Endothelial cell (in vitro differentiated cells): ENCODE measurements at places on chromosomes 6 and 20.

GRCh38 chr20:48461735-48462119 is 366.1 kb downstream of the PREX1 start:
- no peak for DNase-seq

DNA sequence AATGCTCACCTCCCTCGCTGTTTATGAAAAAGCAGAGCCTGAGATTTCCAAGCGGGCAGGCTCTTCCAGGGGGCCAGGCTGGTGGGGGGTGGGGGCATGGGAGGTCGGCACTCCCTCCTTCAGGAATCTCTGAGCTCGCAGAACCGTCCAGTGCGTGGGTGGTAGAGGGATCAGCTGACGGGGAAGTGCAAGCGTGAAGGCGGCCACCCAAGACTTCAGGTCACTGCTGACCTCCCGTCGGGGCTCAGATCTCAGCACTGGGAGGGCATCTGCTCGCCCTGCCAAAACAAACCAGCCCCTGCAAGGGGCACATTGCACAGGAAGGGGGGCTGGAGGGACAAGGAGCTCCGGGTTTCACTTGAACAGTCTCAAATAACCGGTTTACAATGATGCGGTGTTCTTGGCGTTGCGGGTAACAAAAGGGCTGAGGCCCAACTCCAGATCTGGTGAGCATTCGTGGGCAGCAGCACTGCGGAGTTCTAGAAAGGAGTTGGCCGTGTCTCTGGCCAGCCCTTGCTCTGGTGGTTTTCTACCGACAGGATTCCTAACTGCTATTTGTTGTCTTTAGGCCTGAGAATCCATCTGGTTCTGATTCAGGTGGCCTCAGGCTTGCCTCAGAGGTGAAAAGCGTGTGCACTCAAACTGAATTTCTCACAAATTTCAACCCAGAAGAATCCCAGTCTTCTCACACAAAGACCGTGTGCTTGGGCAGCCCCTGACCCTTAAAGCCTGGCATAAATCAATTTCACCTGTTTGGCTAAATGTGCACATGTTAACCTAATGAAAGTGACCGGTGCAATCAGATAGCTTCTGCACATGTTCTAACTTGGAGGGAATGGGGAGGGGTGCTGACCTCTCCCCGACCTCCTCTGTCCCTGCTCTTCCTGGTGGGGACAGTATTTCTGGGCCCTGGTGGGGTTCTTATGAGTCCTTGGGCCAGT is 191.6 kb downstream of the MYLK4 start:
- no peak for DNase-seq

GRCh38 chr6:40321616-40322015 is 265.5 kb downstream of the LRFN2 start:
- DNase-seq = no peak

GRCh38 chr6:155493026-155493693 is 37.5 kb upstream of the NOX3 start:
- no peak for DNase-seq

- no peak for DNase-seq
These were observed 102.3 kb upstream of the SULF2 start for GRCh38 chr20:47887477-47888080.

DNA sequence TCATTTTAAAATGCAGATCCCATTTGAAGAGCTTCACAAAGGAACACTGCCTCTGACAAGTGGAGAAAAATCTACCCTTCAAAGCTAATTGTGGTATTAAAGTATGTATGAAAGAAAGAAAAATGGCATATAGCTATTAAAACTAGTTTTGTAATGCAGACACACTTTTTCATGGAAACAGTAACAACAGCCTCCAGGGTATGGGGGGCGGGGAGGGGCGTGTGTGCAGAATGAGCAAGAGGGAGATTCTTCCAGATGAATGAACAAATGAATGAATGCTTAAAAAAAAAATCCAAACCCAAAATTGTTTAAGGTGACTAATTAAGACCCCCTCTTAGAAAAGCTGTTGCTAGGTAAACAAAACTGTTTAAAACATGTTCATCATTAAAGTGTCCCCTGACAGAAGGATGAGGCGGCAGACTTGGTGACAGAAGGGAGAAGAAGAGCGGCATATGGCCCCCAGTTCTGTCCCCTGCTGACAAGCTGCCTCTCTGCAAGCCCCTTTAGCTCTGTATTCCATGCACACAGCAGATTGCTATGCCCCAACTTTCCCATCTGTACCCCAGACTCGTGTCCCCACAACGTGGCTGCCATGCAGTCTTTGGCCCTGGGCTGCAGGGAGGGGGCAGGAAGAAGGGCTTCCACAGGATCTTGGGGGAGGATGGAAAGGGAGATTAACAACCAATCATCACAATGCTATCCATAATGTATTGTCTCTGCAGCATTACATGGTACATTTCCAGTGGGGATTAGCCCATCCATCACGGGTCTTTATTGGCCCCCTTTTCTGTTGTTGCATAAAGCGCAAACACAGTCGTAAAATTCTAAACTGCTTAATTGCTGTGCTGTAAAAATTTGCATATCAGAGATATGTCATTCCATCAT is 108.4 kb upstream of the OLIG3 start:
- no peak for DNase-seq

GRCh38 chr6:24936641-24937317 is 1.0 kb upstream of the RIPOR2 start:
- no peak for DNase-seq

- no peak for DNase-seq
These were observed 19.0 kb downstream of the SMAP1 start for GRCh38 chr6:70686548-70687133.

DNA sequence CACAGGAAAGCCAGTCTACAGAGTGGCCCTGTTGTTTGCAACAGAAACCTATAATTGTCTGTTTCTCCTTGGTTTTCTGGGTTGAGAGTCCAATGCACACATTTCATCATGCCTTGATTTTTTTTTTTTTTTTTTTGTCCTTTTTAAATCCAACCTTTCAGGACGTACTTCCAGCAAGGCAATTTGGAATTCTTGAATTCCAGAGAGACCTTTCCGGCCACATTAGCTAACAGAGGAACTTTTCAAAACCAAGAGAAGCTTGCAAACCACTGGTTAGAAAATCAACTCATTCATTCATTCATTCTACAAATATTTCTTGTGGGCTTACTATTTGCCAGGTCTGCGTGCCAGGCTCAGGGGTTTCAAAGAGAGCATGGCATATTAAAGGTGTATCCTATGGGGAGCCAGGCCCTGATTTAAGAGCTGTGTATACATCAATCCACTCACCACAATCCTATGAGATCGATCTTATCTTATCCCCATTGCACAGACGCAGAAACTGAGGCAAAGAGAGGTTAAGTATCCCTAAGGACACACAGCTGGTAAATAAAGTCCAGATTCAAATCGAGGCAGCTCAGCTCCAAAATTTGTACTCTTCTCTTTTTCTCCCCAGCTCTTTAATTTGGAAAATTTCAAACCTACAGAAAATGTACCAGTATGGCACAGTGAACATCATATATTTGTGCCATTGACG is 43.0 kb downstream of the EYA2 start:
- DNase-seq = no peak

- DNase-seq = no peak
These were observed 204.0 kb upstream of the MYLIP start for GRCh38 chr6:15924893-15925292.

DNA sequence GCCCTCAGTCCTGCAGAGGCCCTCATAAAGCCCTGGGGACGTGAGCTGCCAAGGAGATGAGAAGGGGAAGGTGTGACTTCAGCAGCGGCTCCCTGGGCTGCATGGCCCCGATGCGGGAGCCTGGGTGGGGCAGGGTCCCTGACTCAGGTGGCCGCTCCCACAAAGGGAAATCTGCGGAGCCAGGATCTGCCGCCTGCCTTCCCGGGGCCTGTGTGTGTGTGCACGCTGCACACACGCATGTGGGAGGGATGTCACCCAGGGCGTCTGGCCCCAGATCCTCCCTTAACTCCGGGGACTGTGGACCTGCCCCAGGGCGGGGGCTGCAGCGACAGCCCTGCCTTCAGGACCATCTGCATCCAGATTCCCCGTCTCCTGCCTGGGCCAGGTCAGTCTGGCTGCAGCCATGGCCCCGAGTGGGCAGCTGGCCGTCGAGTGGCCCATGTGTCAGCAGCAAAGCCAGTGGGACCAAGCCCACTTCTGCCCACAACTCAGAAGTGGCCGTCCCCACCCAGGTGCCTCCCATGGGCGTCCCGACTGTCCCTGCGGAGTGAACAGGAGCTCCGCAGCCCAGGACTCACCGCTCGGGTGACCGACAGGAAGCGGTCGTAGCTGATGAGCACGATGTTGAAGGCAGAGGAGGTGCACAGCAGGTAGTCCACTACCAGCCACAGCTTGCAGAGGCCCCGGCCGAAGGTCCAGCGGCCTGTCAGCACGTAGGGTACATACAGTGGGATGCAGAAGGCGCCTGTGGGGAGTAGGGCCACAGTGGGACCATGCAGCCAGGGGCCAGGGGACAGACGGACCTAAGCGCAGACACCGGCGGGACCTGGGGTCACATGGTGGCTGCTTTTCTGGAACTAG is 1.9 kb downstream of the HRH3 start:
- no peak for DNase-seq

DNA sequence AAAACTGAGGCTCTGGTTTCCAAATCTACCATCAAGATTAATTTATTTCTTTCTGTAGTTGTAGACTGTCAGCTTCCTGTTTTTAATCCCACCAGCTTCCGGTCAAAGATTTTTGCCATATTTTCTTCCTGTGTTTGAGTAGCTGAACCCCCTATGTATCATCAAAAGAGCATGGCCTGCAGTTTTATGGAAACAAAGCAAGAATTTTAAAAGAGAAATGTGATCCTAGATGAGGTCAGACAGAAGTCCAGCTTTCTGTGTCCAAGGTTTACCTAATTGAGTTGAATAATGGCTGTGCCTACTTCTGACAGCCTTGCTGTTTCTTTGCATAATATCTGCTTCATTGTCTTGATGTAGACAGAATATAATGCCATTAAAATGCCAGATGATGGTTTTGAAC is 163.7 kb downstream of the CARMIL1 start:
- no peak for DNase-seq

- no peak for DNase-seq
These were observed 71.8 kb downstream of the FIG4 start for GRCh38 chr6:109762769-109763441.

- DNase-seq = no peak
These were observed 20.9 kb downstream of the L3MBTL1 start for GRCh38 chr20:43528258-43528875.

- DNase-seq = no peak
These were observed 174.5 kb downstream of the SOX4 start for GRCh38 chr6:21767891-21768648.

DNA sequence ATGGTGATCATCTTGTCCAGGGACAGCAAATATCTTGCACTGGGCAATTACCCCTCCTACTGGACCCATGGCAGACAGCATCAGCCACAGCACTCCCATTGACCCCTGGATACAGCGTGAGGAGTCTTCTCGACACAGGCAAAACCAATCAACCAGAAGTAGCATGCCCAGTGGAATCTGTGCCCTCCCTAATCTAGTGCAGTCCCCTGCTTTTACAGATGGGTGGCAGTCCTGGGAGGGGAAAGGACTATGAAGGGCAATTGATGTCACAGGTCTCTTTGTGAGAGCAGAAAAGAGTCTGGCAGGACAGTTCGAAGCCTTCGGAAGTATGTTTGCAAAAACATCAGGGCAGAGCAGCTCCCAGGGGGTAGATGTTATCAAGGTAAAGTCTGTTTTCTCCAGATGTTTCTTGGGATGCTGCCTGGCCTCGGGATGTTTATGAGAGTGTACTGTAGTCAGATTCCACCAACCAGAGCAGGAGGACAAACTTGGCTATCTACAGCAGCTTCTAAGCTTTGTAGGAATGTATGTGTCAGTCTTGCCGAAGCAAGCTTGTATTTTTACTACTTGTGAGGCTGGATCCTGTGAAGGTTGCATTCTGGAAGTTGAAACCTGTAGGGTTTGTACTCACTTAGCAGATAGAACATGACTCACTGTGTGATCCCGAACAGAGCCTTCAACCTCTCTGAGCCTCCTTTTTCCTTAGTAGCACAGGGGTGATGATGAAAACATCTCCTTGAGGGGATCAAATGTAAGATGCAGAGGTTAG is 63.0 kb upstream of the MYL9 start:
- DNase-seq = no peak

- no peak for DNase-seq
These were observed 976 bp downstream of the PIGT start for GRCh38 chr20:45416917-45417316.

DNA sequence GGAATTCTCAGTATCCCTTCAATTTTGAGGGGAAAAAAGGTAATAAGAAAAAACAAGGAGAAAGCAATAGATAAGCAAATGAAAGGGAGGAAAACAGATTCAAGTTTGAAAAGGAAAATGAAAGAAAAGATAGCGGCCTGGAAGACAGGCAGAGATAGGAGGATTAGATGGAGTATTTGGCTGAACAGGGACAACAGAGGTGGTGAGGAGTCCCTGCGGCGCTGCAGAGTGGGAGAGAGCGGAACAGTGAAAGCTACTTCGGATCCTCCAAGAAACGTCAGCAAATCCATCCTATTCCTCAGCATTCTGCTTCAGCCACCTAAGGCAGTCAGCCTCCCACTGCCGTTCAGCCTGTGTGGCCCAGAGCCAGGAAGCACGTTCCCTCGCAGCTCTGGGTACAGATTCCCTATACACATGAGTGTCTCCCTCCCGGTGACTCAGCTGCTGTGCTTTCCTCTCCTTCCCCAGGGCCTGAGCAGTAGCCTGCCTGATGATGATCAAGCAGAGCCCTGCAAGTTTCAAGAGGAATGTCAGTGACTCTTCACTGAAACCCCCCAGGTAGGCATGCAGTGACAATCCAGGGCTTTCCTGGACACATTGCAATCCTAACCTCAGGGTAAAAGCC is 43.4 kb upstream of the CDYL start:
- no peak for DNase-seq

GRCh38 chr6:136137008-136137692 is 113.0 kb downstream of the MTFR2 start:
- DNase-seq = no peak

DNA sequence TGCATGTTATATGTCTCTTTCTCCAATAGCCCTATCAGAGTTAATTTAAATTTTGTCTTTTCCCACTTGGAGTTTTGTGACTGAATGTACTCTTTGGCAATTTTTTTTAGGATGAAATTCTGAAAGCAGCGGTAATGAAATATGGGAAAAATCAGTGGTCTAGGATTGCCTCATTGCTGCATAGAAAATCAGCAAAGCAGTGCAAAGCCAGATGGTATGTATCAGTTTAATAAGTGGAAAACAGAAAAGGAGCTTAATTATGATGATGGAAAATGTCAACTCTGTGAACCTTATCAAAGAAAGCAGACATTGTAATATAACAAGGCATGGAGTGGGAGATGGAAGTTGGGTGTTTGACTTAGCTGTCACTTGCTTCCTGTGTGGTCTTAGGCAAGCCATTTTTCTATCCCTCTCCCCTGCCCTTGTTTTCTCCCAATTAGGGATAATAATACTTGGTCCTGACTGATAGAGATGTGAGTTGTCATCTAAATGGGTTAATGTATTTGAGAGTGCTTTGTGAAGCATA is 2.7 kb downstream of the CDC5L start:
- DNase-seq = no peak

DNA sequence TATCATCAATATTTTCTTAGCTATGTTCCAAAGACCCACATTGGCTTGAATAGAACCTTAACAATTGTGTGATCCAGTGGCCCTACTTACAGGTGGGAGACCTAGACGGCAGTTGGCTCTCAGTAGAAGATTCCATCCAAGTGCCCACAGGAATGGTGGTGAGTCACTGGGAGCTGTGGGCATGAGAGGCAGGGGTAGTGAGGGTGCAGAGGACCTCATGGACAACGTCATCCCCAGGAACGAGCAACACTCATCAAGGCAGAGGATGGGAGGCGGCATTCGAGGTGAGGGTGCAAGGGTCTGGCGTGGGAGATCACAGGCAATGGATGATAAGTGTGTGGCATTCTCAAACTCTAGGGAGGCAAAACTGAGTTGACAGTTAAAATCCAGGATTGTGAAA is 17.5 kb upstream of the SPO11 start:
- no peak for DNase-seq

GRCh38 chr6:77072694-77073409 is 390.4 kb downstream of the HTR1B start:
- no peak for DNase-seq
